ENCODE measurements at places on chromosomes 4 and X. TPM values are rescaled to one million over a fixed set of nuclear protein-coding genes. Genes with fewer than 3 reads are reported as not detected.

Gene GRIA2
- not detected for total RNA-seq

Gene PLP1
- 49.2 TPM for total RNA-seq

Gene SLC4A4
- total RNA-seq = 1.2 TPM

Gene ZAR1
- total RNA-seq = 0.78 TPM

Gene ANOS1
- 57.8 TPM for total RNA-seq

DNA sequence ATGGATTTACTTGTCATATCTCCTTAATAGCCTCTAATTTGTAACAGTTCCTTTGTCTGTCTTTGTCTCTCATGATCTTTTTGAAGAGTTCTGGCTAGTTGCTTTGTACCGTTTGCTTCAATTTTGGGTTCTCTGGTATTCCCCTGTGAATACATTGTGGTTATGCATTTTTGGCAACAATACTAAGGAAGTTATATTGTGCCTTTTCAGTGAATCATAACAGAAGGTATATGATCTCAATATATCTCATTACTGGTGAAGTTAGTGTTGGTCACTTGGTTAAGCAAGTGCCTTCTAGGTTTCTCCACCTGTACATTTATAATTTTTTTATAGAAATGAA is 48.6 kb downstream of the DCLK2 start:
- no peak for DNase-seq
- no peaks in the 10 kb centered on the region for H3K27me3 ChIP-seq
- H3K36me3 ChIP-seq = no peaks in the 10 kb centered on the region

GRCh38 chr4:2927696-2928075 is 35.5 kb downstream of the NOP14 start:
- H3K4me3 ChIP-seq = no peak overlapping the region
- H3K27me3 ChIP-seq = no peaks in the 10 kb centered on the region
- H3K4me1 ChIP-seq = peaks cover 3% of the 10 kb centered on the region
- DNase-seq = no peak
- H3K36me3 ChIP-seq = peaks cover 15% of the 10 kb centered on the region
- H3K27ac ChIP-seq = no peak overlapping the region

GRCh38 chr4:2076908-2077536 is 17.9 kb downstream of the NAT8L start:
- no peaks in the 10 kb centered on the region for H3K27me3 ChIP-seq
- no peak overlapping the region for H3K27ac ChIP-seq
- no peak for DNase-seq
- no peak overlapping the region for H3K4me3 ChIP-seq
- peaks cover 3% of the 10 kb centered on the region for H3K4me1 ChIP-seq
- no peaks in the 10 kb centered on the region for H3K36me3 ChIP-seq

GRCh38 chr4:130485371-130485770 is 1389.4 kb downstream of the C4orf33 start:
- DNase-seq = no peak
- no peak overlapping the region for H3K4me3 ChIP-seq
- no peaks in the 10 kb centered on the region for H3K4me1 ChIP-seq
- no peaks in the 10 kb centered on the region for H3K36me3 ChIP-seq
- no peaks in the 10 kb centered on the region for H3K27me3 ChIP-seq

- no peak overlapping the region for H3K4me3 ChIP-seq
- H3K36me3 ChIP-seq = no peaks in the 10 kb centered on the region
- H3K27me3 ChIP-seq = no peaks in the 10 kb centered on the region
- no peak for DNase-seq
Observed at GRCh38 chrX:10555846-10556245, 64.5 kb downstream of the MID1 start.

- no peak overlapping the region for H3K27ac ChIP-seq
- H3K36me3 ChIP-seq = no peaks in the 10 kb centered on the region
Observed at GRCh38 chrX:19827088-19827487, 60.3 kb downstream of the SH3KBP1 start.

DNA sequence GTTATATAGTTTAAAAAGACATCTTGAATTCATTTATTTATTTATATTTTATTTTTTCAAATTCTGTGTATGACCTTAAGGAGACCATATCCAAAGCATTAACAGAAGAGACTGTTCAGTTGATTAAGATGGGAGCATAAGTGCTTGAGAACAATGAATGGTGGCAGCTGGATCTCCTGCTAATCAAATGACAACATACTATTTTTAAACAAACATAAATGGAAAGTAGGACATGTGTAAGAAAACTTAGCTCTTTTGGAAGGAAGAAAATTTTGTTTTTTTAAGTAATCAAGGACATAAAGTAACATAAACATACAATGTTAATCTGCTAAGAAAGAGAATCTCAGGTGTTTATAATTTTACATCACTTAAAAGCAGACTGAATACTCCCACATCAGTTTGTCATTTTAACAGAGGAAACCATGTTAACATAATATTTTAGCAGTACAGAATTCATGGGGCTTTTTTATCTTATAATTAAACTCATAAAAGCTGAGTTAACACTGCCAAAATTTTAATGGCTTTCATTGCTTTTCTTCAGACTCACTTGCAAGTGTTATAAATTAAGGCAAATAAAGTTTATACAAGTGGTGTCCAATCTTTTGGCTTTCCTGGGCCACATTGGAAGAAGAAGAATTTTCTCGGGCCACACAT is 95.1 kb downstream of the MAD2L1 start:
- H3K4me3 ChIP-seq = no peak overlapping the region
- no peaks in the 10 kb centered on the region for H3K27me3 ChIP-seq
- no peaks in the 10 kb centered on the region for H3K36me3 ChIP-seq

DNA sequence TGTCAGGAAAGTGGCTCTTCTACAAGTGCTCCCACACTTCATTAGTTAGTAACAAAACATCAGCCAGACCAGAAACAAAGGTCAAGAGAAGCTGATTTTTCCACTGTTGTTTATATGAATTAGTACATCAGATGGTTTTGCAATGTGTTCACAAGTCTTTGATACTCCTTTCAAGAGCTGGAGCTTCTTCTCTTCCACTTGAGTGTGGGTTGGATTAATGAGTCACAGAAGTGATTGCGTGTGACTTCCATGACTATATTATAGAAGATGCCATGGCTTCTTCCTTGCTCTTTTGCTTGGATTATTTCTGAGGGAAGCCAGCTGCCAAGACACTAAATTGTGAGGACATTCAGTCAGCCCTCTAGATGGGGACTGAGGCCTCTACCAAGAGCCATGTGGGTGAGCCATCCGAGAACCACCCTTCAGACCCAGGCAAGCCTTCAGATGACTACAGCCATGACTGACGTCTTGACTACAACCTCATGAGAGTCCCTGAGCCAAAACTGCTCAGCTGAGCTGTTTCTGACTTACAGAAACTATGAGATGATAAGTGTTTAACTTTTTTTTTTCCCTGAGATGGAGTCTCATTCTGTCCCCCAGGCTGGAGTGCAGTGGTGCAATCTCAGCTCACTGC is 18.1 kb downstream of the SOWAHB start:
- no peak for DNase-seq
- no peak overlapping the region for H3K4me3 ChIP-seq
- no peaks in the 10 kb centered on the region for H3K27me3 ChIP-seq
- no peaks in the 10 kb centered on the region for H3K36me3 ChIP-seq
- no peak overlapping the region for H3K27ac ChIP-seq

DNA sequence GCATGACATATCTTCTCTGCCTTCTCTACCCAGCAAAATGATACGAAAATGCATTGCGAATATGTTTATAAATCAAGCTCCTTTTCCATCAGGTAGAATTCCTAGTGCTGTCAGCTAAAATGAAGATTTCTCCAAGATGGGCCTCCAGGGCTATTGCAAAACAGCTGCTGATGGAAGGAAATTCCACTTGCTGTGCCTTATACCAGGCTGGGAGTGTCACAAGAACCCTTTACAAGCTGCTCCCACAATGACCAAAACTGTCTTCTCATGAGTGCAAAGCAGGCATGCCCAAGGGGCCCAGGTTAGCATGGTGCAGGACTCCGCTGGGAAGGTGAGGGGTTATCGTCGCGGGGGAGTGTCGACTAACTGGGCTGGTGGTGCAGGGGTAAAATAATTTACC is 8.7 kb downstream of the HNRNPH2 start:
- DNase-seq = no peak
- H3K4me1 ChIP-seq = peaks cover 2% of the 10 kb centered on the region
- H3K27ac ChIP-seq = no peak overlapping the region
- no peak overlapping the region for H3K4me3 ChIP-seq
- no peaks in the 10 kb centered on the region for H3K27me3 ChIP-seq

- H3K36me3 ChIP-seq = no peaks in the 10 kb centered on the region
- no peak for DNase-seq
- H3K27me3 ChIP-seq = no peaks in the 10 kb centered on the region
Observed at GRCh38 chr4:23290656-23291055, 597.9 kb downstream of the GBA3 start.

- no peaks in the 10 kb centered on the region for H3K36me3 ChIP-seq
Observed at GRCh38 chrX:44003975-44004374, 30.8 kb upstream of the NDP start.

DNA sequence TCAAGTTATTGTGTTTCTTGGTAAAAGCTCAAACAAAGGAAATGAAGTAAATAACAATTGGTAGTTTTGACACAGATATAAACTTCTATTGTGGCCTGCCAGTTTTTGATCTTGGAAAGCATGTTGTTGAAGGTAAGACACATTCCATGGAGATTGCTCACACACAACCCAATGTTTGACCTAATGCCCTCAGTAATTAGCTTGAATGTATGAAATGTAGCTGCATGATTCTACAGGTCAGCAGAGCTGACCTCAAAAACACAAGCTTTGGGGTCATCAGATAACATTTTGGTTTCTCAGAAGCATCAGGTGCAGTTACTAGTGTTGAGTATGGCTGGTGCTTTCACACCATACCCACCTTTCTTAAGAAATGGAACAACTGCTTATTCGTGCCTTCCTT is 16.5 kb downstream of the GPR173 start:
- no peaks in the 10 kb centered on the region for H3K27me3 ChIP-seq
- DNase-seq = no peak
- no peak overlapping the region for H3K27ac ChIP-seq
- H3K4me3 ChIP-seq = no peak overlapping the region
- no peaks in the 10 kb centered on the region for H3K4me1 ChIP-seq

GRCh38 chrX:108347800-108348199 is 90.4 kb downstream of the COL4A6 start:
- peaks cover 13% of the 10 kb centered on the region for H3K4me1 ChIP-seq
- H3K27ac ChIP-seq = no peak overlapping the region
- DNase-seq = peak; percentile 44
- no peaks in the 10 kb centered on the region for H3K36me3 ChIP-seq
- no peak overlapping the region for H3K4me3 ChIP-seq

DNA sequence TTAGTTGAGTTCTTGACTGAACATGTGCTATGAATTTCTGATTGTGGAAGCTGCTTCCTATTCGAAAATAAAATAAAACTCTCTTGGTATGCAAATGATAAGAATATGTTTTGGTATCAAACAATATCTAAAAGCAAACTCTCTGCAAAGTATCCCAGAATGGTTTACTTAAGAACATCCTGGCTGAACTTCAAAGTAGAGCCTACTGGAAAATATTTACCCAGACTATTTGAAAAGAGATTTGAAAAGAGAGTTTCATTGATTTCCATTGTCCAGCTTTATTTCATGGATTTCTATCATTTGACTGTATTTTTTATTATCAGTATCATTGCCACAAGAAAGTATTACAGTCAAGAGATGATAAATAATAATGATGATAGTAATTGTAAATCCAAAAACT is 171.1 kb upstream of the SLC7A11 start:
- no peaks in the 10 kb centered on the region for H3K36me3 ChIP-seq
- no peaks in the 10 kb centered on the region for H3K27me3 ChIP-seq
- H3K4me3 ChIP-seq = no peak overlapping the region
- no peak overlapping the region for H3K27ac ChIP-seq

GRCh38 chr4:38672074-38672396 is 8.0 kb downstream of the KLF3 start:
- H3K36me3 ChIP-seq = no peaks in the 10 kb centered on the region
- no peak overlapping the region for H3K27ac ChIP-seq
- no peaks in the 10 kb centered on the region for H3K27me3 ChIP-seq
- no peak for DNase-seq

DNA sequence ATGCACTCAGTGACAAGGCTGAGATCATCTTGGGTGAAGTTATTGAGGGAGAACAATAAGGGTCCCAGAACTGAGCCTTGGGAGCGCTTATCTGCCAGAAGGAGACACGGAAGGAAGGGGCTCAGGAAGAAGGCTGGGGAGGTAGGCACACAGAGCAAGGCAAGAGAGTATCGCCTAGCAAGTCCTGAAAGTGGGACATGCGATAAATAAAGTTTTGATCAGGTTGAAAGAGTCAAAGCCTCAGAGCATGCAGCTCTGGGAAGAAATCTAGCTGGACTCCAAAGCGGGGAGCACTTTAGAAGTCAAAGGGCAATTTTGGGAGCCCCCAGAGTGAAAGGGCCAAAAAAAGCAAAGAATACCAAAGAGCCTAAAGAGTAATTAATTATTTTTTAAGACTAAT is 17.7 kb upstream of the ANXA3 start:
- no peak for DNase-seq
- H3K27me3 ChIP-seq = no peaks in the 10 kb centered on the region
- H3K4me1 ChIP-seq = no peaks in the 10 kb centered on the region
- no peak overlapping the region for H3K27ac ChIP-seq

- H3K27me3 ChIP-seq = no peaks in the 10 kb centered on the region
- no peak overlapping the region for H3K4me3 ChIP-seq
- DNase-seq = no peak
Observed at GRCh38 chr4:62512271-62512670, 1312.1 kb downstream of the ADGRL3 start.

- no peak for DNase-seq
- no peaks in the 10 kb centered on the region for H3K27me3 ChIP-seq
- H3K36me3 ChIP-seq = no peaks in the 10 kb centered on the region
- H3K4me3 ChIP-seq = no peak overlapping the region
- no peaks in the 10 kb centered on the region for H3K4me1 ChIP-seq
Observed at GRCh38 chr4:48103483-48104139, 30.4 kb downstream of the TXK start.

DNA sequence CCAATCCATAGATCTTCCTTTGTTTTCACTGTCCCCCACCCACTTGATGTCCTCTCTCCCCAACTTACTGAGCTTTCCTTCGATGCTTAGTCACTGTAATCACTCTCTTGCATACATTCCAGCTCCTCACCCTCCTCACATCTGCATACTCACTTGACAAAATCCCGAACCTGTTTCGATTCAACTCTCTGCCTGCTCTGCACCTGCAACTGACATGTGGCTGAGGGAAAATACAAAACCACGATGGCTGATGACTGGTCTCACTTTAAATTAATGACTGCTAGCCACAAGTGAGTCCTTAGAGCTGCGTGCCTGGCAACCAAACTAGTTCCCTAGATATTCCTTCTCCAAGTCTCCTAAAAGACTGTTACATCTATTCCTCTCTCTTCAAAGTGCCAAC is 70.4 kb upstream of the FHL1 start:
- H3K27ac ChIP-seq = no peak overlapping the region
- DNase-seq = no peak
- H3K36me3 ChIP-seq = no peaks in the 10 kb centered on the region
- H3K4me1 ChIP-seq = no peaks in the 10 kb centered on the region

GRCh38 chr4:180434131-180434895 is 1808.9 kb upstream of the TENM3 start:
- no peaks in the 10 kb centered on the region for H3K36me3 ChIP-seq
- H3K27me3 ChIP-seq = no peaks in the 10 kb centered on the region
- no peaks in the 10 kb centered on the region for H3K4me1 ChIP-seq
- H3K27ac ChIP-seq = no peak overlapping the region
- no peak overlapping the region for H3K4me3 ChIP-seq
- DNase-seq = no peak

GRCh38 chrX:10726647-10727046 is 106.3 kb upstream of the MID1 start:
- H3K27me3 ChIP-seq = no peaks in the 10 kb centered on the region
- H3K36me3 ChIP-seq = no peaks in the 10 kb centered on the region
- no peak overlapping the region for H3K27ac ChIP-seq
- no peak overlapping the region for H3K4me3 ChIP-seq
